ENCODE measurements at places on chromosomes 2 and 18.

GRCh38 chr2:74628538-74629105 is 19.5 kb downstream of the M1AP start:
- no peak for DNase-seq

DNA sequence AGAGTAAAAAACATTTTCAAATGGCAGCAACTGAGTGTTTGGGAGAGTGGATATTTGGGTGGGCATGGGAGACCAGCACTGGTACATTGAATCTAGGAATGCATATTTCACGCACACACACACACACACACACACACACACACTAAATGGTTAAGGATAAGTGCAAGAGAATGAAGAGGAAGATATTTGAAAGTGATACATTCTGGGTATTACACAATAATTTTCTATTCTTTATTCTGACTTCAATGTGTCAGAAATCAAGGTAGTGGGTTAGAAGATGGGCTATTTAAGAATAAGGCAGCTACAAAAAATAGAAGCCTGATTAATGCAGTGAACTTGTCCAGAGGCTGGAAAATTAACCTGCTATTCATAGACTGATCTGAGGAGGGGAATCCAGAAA is 577.0 kb downstream of the TMEM182 start:
- no peak for DNase-seq

DNA sequence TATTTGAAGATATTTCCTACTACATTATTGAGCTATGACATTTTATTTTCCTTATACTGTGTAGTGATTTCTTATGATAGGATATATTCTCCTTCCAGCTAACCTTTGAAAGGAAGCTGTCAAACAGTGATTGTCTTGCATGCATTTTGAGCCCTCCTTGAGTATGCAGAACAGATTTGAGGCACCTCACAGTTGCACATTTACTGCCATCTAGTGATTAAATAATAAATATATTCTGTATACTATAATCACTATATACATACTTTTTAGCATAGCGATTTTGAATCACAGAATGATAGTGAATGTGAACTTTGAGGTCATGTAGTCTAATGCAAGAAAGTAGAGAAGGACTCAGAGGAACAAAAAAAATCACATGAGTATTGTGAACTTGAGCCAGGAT is 268.4 kb upstream of the CDH19 start:
- peak; percentile 0 for DNase-seq

DNA sequence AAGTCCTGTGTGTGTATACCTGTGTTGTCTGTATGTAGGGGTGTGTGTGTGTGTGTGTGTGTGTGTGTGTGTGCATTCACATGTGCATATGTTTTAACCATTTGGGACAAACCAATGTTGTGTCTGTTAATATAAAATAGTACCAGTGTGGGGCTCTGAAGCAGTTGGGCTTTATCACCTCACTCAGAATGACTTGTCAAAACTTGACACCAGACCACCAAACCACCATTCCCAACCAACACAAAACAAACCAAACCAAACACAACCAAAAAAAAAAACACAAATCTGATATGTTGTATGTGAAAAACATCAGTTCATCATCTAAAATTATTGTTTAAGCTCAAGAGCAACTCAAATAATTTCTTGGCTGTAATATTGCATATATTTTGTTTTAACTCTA is 42.1 kb downstream of the CALCRL start:
- DNase-seq: no peak

GRCh38 chr2:37588316-37588777 is 83.1 kb downstream of the CDC42EP3 start:
- no peak for DNase-seq

DNA sequence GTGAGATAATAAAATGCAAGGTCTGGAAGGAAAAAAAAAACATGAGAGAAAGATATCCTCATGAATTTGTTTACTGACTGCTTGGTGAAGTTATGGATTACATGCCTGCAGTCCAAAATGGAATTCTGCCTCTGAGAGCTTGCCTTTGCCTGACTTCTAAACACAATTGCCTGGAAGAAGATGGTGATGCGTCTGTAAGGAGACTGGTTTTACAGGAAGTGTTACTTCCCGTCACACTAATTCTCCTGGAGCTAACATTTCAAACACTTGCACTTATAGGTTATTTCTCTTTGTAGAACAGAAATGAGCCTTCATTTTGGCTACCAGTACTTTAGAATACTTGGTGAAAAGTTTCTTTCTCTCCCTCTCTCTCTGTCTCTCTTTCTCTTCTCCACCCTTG is 884.3 kb downstream of the TSN start:
- no peak for DNase-seq

GRCh38 chr2:117523711-117524238 is 290.7 kb upstream of the DDX18 start:
- no peak for DNase-seq

DNA sequence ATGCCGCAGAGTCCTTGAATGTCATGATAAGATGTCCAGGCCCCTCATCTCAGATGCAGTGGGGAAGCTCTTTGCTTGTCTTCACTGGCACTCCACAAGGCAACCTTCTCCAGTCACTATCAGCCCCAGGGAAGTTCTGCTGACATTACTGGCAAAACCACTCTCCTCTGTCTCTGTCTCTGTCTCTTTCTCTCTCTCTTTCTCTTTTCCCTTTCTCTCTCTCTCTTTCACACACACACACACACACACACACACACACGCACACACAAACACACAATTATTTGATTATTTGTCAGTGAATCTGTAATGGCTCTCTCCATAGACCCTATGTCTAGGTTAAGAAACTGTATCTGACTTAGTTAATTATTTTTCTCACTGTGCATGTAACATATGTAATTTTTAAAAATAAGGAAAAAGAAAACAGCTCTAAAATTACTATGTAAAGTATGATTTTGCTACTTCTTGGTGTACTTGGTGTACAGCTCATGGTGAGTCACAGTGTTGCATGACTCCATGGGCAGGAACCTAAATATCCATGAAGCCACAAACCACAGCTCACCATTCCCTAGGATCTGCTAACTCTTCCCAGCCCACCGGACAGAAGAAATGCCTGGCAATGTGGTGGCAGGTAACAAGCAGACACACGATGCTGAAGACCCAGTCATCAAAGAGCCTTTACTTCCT is 594.9 kb upstream of the ID2 start:
- no peak for DNase-seq

DNA sequence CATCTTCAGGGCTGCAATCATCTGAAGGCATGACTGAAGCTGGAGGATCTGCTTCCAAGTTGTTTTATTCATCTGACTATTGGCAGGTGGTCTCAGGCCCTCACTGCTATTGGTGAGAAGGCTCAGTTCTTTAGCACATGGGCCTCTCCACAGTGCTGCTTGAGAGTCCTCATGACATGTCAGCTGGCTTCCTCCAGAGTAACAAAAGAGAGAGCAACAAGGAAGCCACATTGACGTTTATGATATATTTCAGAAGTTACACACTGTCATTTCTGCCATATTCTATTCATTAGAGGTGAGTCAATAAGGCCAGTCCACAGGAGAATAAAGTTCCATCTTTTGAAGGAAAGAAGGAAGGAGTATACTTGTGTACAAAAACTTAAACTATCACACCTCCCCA is 7.9 kb upstream of the SIGLEC15 start:
- no peak for DNase-seq

DNA sequence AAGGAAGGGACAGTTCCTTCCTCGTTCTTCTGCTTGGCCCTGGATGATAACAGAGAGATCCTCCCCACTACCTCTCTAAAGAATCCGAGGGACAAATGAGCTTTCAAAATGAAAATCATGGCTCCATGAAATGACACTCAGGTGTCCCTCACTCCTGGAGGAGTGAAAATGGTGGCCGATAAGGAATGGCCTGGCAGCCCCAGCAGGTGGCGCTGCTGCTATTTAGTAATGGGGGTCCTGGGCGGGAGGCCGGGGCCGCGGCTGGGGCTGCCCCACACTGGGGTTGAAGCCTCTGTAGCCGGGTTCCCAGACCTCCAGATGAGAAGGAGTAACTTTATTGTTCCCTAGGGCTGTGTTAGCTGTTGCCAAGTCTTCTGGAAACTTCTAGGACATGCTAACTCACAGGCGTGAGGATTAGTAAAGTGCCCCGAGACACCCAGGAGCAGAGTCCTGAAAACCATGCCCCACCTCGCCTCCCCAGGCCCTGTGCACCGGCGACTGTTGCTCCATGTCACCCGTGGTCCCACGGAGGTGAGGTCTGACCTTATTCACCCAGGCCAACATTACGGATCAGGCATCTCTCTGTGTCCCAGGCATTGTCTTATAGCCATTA is 138.0 kb downstream of the CTIF start:
- peak; percentile 55 for DNase-seq

- DNase-seq: no peak
These were observed 13.0 kb downstream of the VPS4B start for GRCh38 chr18:63409301-63409700.

GRCh38 chr2:203470371-203470770 is 64.7 kb downstream of the RAPH1 start:
- no peak for DNase-seq
